Dorsolateral prefrontal cortex (tissue), 122 donors: ENCODE measurements at places on chromosomes 4 and X. TPM values are rescaled to one million over a fixed set of nuclear protein-coding genes. Genes with fewer than 3 reads are reported as not detected.
A peak's percentile ranks its signal among the peaks of the same experiment; 100 is the strongest.

DNA sequence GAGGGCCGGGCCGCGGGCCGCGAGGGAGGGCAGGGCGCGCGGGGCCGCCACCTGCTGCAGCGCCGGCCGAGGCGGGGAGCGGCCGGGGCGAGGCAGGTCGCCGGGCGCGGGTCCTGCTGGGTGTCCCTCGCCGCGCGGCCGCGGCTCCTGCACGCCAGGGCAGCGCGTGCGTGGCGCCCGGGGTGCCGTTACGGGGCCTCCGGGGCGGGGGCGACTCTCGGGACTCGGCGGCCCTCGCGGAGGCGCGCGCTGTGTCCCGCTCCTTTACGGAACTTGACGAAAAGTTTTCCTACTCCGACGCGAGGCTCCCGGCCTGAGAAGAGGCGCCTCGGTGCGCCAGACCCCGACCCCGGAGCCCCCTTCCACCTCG, 329 bp downstream of the TBC1D14 start:
- no peak for DNase-seq

The KCND1 gene
- 2.8 TPM for total RNA-seq

GRCh38 chr4:174826660-174827059, 2.4 kb downstream of the GLRA3 start:
- DNase-seq, result no peak

GRCh38 chrX:1487401-1487800, 34.7 kb upstream of the ASMTL start:
- DNase-seq, result peak; percentile 17

The MAGT1 gene
- 14.0 TPM for total RNA-seq

GRCh38 chrX:45154033-45154360, 46.7 kb downstream of the DIPK2B start:
- no peak for DNase-seq

- DNase-seq, result no peak
These were observed 143.8 kb upstream of the PPARGC1A start for GRCh38 chr4:24033626-24034025.

- no peak for DNase-seq
These were observed 33.7 kb upstream of the USP51 start for GRCh38 chrX:55523356-55523755.

- no peak for DNase-seq
These were observed 50.7 kb downstream of the UBE2NL start for GRCh38 chrX:143934542-143934941.

DNA sequence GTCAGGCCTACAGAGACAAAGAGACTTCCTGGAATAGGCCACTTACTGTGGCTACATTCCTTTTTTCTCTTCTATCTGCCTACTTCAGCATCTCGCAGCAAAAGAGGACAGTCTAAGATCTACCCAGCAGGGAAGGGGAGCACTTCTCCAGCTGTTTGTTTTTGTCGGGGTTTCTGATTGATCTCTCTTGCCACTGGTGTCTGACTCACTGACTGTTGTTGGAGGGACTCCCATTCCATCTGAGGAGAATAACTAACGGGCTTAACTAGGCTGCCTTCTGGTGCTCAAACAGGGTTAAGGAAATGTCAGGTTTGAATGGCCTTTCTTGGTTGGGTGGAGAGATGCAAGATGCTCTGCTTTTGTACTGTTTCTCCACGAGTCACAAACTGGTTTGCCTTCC, 100.2 kb upstream of the TMEM164 start:
- no peak for DNase-seq

The ANTXR2 gene
- total RNA-seq, result 7.0 TPM

DNA sequence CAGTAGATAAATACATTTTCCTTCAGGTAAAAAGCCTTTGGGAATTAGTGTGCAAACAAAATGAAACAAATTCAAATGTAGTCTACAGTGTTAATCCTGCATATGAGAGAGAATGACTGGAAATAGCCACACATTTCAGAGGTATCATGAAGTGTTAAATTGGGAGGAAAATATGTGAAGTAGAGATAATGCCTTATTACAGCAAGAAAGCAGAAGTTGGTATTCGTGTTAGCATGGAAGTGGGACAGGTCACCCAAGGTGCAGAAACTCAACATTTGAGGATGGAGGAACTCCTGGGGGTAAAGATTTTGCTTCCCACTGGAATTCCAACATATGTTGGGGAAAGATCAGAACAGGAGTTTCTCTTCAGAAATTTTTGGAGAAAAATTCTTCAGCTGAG, 51.3 kb downstream of the EMCN start:
- DNase-seq, result no peak

DNA sequence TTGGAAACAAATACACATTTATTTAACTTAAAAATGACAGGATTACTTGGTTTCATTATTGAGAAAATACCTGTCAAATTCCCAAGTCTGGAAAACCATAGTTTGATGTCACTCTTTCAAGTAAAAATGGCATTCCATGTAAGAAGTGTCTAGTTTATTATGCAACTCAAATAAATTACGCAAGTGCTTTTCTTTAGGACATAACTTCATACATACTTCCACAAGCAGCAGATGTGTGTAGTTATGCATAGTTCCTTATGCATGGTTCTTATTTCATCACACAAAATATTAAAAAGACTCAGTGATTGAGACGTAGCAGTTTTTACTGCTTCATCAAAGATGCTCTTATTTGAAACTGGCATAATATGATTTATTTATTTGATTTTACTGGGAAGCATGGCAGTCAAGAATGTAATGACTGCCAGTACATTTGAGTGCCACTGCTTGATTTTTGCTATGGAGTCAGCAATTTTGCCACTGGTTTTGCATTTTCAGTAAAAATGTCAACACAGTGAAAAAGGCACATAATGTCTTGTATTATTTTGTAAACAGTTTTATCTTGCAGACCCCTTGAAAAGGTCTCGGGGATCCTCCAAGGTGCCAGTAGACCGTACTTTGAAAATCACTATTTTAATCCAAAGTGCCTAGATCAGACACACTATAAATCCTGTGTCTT, 62.1 kb downstream of the CLCN3 start:
- no peak for DNase-seq

The PGRMC1 gene
- total RNA-seq, result 93.6 TPM

The VSIG4 gene
- total RNA-seq, result 2.8 TPM

- DNase-seq, result no peak
These were observed 7.4 kb downstream of the LPAR4 start for GRCh38 chrX:78754917-78755316.

DNA sequence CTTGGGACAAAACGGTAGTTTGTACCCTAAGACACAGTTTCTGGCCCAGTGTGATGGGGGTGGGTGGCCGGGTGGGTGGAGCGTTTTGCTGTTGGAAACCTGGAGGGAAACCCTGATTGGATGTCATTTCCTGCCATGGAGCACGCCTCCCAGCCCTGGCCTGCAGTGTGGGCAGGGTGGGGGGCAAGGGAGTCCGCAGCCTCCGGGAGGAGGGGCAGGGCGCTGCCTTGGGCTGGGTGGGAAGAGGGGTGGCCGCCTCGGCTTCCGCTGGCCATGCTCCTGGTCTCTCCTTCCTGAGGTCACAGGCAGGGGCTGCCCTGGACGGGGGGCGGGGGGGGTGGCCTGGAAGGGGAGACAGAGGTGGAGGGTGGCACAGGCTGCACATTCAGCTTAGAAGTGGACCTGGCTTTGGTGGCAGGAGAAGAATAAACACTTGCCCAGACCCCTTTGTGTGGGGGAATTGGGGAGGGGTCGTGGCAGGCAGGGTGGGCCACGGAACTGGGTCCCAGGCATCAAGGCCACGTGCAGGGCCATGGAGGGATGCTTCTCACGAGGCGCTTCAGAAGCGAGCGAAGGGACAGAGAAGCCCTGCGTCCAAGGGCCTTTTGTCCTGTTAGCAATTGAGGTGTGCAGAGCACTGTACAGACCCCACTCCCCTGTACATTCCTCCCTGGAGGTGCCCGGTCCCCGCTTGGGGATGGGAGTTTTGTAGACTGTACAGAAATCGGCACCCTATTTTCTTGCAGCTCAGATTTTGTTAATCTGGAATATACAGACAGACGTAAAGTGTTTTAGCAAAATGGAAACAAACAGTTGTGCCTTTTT, 6.2 kb downstream of the NAT8L start:
- DNase-seq, result peak; percentile 32

The PRDM8 gene
- 55.1 TPM for total RNA-seq

- DNase-seq, result no peak
These were observed 7.1 kb upstream of the ELF2 start for GRCh38 chr4:139184129-139184528.

The VCX3B gene
- not detected for total RNA-seq

The TMPRSS11B gene
- total RNA-seq, result not detected

The TREX2 gene
- total RNA-seq, result 0.85 TPM

DNA sequence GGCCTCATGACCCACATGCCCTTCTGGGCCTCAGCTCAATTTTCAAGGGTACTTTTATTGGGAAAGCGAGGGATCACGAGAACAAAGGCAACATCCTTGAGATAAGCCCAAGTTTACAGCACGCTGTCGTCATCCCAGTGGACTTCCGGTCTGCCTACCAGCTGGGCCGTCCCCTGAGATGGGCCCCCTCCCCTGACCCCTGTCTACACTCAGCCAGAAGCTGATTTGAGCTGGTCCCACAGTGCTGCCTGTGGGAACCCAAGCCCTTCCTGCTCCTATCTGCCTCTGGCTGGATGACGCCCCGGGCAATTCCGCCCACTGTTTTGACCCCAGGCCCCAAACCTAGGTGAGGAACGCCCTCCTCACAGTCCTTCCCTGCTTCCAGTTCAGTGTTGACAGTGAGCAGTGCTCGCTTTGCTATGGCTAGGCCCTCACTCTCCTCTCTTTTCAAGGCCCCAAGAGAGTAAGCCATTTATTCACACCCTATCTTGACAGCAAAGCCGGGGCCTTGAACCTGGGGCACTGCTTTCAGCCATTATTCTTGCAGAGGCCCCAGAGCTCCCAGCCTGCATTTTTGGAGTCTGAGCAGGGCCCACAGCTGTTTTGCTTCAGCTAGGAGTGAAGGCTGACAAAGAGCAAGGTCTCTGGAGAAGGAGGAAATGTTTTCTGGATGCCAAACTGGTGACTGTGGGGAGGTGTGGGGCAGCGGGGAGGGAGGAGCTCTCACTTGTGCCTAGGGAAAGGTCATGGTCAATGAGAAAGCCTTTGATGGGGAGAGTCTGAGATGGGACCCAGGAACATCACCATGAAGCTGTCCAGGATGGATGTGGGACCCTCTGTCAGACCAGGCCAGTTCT, 164.6 kb upstream of the BCOR start:
- no peak for DNase-seq
